ENCODE measurements at places on chromosomes 16 and 17.

- no peak for DNase-seq
Measured at GRCh38 chr16:20249211-20249610, 78.1 kb downstream of the GP2 start.

GRCh38 chr16:9817586-9817985 lies 364.6 kb downstream of the GRIN2A start:
- no peak for DNase-seq

DNA sequence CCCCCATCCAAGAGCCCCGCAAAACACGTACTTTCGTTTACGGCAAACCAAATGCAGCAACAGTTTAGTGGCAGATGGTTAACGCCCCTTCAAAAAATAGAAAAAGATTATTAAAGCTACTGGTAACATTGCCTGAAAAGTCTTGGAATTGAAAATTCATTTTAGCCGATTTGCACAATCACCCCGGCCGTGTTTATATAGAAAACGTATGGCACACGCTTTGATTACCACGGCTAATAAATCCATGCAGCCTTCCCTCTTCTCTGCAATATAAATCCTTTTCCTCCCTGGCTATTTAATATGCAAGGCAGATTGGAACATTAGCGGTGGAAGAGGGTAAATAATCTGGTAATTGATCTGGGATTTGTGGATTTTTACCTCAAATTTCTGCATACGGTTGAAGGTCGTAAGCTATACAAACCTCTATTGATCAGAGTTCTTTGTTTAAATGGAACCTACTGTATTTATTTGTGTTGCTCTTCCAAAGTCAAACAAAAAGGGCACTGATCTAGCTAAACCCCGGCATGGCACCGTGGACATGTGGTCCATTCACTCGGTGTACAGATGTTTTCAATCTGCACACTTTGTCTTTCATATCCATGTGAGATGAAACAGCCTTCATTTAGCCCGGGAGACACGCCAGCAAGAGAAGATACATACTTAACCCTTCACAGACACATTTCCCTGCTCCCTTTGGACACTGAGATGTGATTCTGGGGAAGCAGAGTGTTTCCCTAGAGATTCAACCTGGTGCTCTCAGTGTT lies 238.1 kb upstream of the MAF start:
- DNase-seq: no peak

GRCh38 chr16:52932321-52932720 lies 120.4 kb downstream of the CHD9NB start:
- DNase-seq: no peak

- peak; percentile 22 for DNase-seq
Measured at GRCh38 chr17:48037036-48037837, at the start of gene COPZ2. Gene COPZ2 (minus strand): TSS chr17:48037797. CDS start chr17:48037777, 20 bp downstream.

GRCh38 chr16:50440991-50441390 lies 72.2 kb upstream of the BRD7 start:
- DNase-seq: no peak

- DNase-seq: no peak
Measured at GRCh38 chr16:15770512-15770911, 86.3 kb downstream of the MYH11 start.

- DNase-seq: no peak
Measured at GRCh38 chr16:86355531-86355930, 154.8 kb upstream of the FOXF1 start.

GRCh38 chr16:75997606-75998005 lies 271.3 kb upstream of the CPHXL start:
- DNase-seq: no peak

DNA sequence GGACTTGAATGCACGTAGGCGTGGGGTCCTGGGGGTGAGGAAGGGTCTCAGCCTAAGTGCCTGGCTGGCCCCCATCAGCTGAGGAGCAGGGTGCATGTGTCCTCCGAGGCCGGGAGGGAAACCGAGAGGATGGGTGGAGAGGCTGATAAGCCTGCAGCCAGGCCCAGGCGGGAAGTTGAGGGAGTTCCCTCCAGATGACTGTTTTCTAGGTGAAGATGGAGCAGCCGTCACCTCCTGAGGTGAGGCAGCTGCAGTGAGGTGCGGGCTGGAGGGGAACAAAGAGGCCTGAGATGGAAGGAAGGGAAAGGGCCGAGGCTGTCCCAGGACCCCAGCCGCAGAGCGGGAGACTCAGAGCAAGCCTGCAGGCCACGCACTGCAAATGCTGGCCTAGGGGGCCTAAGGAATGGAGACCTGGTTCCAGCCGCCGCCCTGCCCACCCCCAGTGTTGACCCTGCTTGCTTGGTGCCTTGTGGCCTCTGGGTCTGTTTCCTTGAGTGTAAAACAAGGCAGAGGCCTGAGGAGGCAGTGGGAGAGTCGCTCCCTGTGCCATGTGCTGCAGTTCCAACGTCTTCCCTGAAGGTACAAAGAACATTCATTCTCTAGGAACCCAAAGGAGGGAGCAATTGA lies 3.0 kb downstream of the PECAM1 start:
- DNase-seq: no peak

- no peak for DNase-seq
Measured at GRCh38 chr17:6558932-6559752, 2.8 kb upstream of the PITPNM3 start.

DNA sequence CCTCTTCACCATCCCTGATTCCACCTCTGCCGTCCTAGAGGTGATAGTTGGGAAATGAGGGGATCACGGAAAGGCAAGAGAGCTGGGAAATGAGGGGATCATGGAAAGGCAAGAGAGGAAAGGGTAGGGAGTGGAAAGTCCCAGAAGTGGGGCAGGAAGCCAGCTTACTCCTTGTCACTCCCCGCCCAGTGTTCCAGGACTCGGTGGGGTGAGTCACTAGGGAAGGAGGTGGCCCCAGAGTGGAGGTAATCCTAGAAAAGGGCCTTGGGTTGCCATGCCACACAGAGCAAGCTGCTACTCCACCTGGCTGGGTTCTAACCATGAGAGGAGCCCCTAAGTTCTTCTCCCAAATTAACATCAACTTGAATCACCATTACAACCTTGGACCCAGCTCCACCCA lies 14.8 kb downstream of the ALOXE3 start:
- DNase-seq: no peak

DNA sequence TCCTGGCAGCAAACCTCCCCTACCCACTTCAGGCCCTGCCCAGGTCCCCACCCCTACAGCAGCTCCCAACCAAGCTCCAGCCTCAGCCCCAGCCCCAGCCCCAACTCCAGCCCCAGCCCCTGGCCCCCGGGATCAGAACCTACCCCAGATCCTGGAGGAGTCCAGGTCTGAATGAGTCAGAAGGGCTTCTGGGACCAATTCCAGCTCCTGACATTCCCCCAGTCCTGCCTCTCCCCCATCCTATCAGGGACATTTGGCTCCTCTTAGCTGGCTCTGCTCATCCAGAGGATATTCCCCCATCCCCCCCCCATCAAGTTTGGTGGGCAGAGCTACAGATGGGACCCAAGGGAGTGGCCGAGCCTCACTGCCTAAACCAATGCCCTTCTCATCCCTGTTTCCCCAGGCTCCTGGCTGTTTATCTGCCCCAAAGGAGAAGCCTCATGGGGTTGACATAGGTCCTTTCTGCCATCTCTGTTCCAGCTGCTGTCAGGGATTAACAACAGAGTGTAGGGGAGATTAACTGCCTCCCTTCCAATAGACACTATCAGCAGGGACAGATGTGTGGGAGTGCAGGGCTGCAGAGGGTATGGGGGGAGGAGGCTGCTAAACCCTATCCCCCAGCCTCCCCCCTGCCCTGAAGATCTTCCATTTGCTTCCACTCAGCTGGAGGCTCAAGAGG lies 16.5 kb downstream of the CNTNAP1 start:
- no peak for DNase-seq

- DNase-seq: no peak
Measured at GRCh38 chr16:75181630-75182029, 25.3 kb downstream of the CTRB2 start.

DNA sequence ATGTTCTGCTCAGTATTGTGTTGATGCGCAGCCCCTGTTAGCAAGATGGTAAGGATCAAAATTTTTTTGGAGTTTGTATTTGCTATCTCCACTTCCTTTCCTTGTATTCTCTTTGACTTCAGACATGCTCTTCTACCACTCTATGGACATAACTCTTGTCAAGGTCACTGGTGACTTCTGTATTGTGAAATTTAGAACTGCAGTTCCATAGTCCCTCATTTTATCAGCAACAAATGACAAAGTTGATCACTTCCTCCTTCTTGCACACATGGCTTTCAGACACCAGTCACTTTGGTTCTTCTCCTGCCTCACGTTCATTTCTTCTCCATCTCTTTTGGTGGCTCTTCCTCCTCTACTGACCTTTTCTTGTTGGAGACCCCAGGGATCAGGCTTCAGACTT lies 21.1 kb downstream of the COX11 start:
- no peak for DNase-seq

- DNase-seq: no peak
Measured at GRCh38 chr16:6110346-6110745, 1012.8 kb upstream of the EEF2KMT start.

DNA sequence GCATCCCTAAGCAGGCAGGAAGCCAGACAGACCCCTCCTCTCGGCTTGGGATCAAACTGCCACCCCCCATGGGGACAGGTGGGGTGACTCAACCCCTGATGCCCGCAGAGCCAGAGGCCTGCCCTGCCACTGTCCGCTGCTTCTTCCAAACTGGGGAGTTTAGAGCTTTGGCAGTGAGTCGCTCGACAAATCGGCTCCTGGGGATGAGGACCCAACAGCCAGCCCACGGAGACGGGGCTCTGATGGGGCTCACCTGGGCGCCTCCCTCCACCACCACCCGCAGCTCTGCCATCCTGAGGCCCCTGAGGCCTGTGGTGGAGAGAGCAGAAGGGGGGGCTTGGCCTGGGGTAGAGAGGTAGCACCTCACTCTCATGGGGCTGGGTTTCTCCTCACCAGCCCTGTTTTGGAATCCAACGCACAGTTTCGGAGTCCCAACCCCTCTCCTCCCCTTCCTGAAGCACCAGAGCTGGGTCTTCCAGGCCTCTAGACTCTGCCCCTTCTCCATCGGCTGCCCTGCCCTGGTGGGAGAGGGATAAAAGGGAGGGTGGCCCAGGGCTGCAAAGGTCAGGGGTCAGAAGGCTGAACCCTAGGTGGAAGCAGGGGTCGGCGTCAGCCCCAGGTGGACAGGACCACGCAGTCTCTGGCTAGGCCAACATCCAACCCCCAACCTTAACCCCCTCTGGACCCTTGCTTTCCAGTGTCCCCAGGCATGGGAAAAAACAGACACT lies 5.8 kb downstream of the PRSS22 start:
- no peak for DNase-seq

- DNase-seq: no peak
Measured at GRCh38 chr17:68924793-68925720, 30.1 kb downstream of the ABCA8 start.

Measured in Panc1 (cell line).